Adrenal gland (tissue), 19 donors: ENCODE measurements at places on chromosomes 4 and X. TPM values are rescaled to one million over a fixed set of nuclear protein-coding genes. Genes with fewer than 3 reads are reported as not detected.

THOC2 gene
- 98.2 TPM for polyA plus RNA-seq

EDA2R gene
- polyA plus RNA-seq, result 2.1 TPM

- H3K36me3 ChIP-seq, result no peaks in the 10 kb centered on the region
- no peak for DNase-seq
- peaks cover 12% of the 10 kb centered on the region for H3K4me1 ChIP-seq
- H3K4me3 ChIP-seq, result no peak overlapping the region
- peak overlapping the region; percentile 17 for H3K27ac ChIP-seq
- H3K27me3 ChIP-seq, result no peaks in the 10 kb centered on the region
Observed at GRCh38 chr4:81491943-81492342, 20.2 kb upstream of the RASGEF1B start.

DNA sequence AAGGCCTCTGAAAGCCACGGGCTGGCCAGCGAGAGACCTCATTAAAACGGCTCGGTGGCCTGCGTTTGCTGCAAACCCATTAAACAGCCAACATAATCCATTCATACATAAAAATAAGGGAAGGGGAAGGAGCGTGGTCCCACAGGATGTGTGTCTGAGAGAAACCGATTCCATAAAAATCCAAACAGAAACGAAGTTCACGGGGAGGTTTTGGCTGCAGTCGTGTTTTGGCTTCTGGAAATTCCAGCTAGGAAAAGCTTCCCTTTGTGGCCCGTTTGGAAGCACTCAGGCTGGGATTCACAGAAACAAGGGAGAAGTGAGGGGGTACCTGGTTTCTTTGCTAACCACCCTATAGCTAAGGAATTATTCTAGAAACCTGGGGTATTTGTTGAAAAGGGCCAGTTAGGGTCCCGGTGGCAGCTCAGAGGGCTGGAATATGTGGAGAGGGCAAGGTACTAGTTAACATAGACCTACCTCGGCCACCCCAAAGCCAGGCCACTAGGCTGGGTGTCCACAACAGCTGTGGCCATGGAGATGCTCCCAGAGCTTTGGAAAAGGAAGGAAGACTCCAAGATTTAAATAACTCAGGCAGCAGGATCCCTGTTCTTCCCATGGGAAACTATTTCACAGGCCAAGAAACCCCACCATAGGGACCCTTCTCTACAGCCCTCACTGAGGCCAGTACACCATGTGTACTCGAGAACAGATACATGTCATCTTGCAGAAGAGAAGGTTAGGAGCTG lies 166.8 kb downstream of the BCOR start:
- no peak overlapping the region for H3K27ac ChIP-seq
- no peaks in the 10 kb centered on the region for H3K36me3 ChIP-seq
- no peaks in the 10 kb centered on the region for H3K4me1 ChIP-seq
- H3K27me3 ChIP-seq, result peaks cover 5% of the 10 kb centered on the region
- H3K4me3 ChIP-seq, result no peak overlapping the region

- no peak for DNase-seq
- no peaks in the 10 kb centered on the region for H3K27me3 ChIP-seq
- H3K4me1 ChIP-seq, result no peaks in the 10 kb centered on the region
- no peak overlapping the region for H3K27ac ChIP-seq
- no peak overlapping the region for H3K4me3 ChIP-seq
Observed at GRCh38 chr4:13298655-13299054, 185.5 kb downstream of the RAB28 start.

DNA sequence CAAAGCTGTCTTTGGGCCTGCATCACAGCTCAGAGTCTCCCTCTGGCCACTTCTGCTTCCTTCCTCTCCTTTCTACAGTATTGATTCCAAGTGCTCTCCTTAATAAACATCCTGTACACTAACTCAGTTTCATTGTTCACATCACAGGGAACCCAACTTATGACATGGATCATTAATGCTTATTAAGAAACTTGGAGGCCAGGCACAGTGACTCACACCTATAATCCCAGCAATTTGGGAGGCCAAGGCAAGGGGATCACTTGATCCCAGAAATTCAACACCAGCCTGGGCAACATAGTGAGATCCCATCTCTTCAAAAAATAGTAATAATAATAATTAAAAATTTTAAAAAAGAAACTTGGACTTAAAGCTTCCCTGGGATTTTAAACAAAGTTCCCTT lies 89.2 kb upstream of the EFHC2 start:
- H3K27me3 ChIP-seq, result peaks cover 12% of the 10 kb centered on the region
- DNase-seq, result no peak
- H3K4me1 ChIP-seq, result no peaks in the 10 kb centered on the region
- no peak overlapping the region for H3K4me3 ChIP-seq

DNA sequence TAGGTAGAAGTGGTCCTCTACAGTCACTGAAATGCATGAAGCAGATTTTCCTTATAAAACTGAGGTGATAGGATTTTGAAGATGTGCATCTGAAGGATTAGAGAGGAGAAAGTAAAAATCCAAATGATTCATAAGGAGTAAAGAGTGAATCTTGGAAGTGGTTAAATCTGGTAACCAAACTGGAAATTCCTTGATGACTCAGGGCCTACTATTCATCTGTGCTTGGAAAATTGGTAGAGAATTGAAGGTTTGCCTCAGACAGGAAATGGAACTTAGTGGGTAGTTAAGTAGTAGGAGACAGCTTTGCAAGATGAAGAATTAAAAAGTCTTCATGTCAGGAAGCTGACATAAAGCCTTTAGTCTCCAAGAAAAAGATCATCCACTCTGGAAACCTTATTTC lies 368.9 kb upstream of the CTSO start:
- H3K36me3 ChIP-seq, result no peaks in the 10 kb centered on the region
- no peak for DNase-seq
- no peaks in the 10 kb centered on the region for H3K4me1 ChIP-seq
- H3K4me3 ChIP-seq, result no peak overlapping the region
- H3K27ac ChIP-seq, result no peak overlapping the region
- H3K27me3 ChIP-seq, result no peaks in the 10 kb centered on the region

GRCh38 chr4:87241336-87241735 lies 20.9 kb upstream of the KLHL8 start:
- H3K27ac ChIP-seq, result no peak overlapping the region
- no peaks in the 10 kb centered on the region for H3K27me3 ChIP-seq
- no peak overlapping the region for H3K4me3 ChIP-seq
- DNase-seq, result no peak
- peaks cover 10% of the 10 kb centered on the region for H3K4me1 ChIP-seq
- H3K36me3 ChIP-seq, result no peaks in the 10 kb centered on the region

- peaks cover 4% of the 10 kb centered on the region for H3K27me3 ChIP-seq
- peaks cover 10% of the 10 kb centered on the region for H3K4me1 ChIP-seq
- no peak for DNase-seq
- H3K36me3 ChIP-seq, result no peaks in the 10 kb centered on the region
- H3K27ac ChIP-seq, result no peak overlapping the region
Observed at GRCh38 chr4:54660591-54660990, 2.8 kb downstream of the KIT start.

DNA sequence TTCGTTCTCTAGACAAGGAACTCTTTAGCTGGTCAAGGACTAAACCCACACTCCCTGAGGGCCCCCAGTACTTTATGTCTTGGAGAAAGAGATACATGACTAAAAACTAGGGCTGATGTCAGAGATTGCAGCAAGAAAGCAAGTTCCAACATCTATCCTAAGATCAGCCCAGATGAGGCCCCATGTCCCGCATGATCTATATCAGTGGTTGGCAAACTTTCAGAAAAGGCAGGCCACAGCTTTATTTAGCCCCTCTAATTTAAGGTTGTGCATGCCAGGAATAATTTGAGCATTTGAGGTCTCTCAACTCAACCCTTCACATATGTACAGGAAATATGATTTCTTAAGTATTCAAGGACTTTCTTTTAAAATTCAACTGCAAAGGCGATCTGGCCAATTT lies 44.1 kb upstream of the FRMD7 start:
- H3K4me1 ChIP-seq, result no peaks in the 10 kb centered on the region
- H3K27ac ChIP-seq, result no peak overlapping the region
- H3K36me3 ChIP-seq, result no peaks in the 10 kb centered on the region
- no peak overlapping the region for H3K4me3 ChIP-seq
- H3K27me3 ChIP-seq, result peaks cover 10% of the 10 kb centered on the region
